ENCODE measurements at places on chromosomes 1 and 21. TPM values are rescaled to one million over a fixed set of nuclear protein-coding genes. Genes with fewer than 3 reads are reported as not detected.

DNA sequence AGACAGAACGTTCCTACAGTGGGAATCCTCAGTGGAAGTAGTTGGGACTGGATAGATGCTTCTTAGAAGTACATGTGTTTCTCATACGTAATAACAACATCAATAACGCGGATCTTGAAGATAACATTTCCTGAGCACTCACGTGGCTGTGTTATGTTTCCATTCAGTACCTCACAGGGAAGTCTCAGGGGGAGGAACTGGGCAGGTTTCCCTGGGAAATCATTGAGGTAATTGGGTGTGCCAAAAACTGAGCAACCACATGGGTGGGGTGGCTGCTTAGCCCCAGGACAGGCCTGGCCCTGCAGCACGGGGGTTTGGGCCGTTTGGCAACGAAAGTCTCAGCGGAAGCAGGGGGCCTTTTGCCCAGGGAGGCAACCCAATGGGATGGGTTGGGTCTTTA lies 133.8 kb downstream of the ZSCAN20 start:
- DNase-seq = no peak

DNA sequence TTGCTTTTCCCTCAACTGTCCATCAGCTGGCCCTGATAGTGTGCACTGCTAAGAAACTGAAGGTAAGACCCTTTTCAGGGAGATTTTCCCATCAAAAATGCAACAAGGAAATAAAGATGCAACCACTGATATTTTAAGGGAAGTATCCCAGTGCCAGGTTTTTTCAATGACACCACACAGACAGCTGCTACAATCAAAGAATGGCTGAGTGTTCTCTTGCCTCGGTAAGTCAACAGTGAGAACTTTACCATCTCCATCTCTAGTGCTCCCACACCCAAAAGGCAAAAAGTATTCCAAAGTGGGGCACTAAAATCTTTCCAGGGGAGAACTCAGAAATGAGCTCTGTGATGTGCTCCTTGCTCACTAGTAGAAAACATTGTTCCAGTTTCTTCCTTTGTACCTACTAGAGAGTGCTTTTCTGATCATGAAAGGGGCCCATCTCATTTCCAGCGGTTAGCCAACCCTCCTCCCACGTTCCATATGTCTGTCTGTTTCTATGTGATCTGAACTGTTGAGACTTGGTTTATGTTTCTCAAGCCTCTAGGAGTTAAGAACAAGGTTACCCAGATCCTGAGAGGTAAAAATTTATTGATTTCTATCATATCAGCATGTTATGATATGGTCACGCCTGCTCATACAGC lies 67.6 kb upstream of the NEK2 start:
- peak; percentile 28 for DNase-seq

GRCh38 chr21:38959692-38960061 lies 153.9 kb downstream of the ETS2 start:
- no peak for DNase-seq

GRCh38 chr1:240091614-240092300 lies at the start of gene FMN2:
FMN2 (plus strand) TSS chr1:240091883; CDS start chr1:240092110, 227 bp downstream.
- DNase-seq = peak; percentile 72

GRCh38 chr1:197269053-197269452 lies 1.0 kb downstream of the CRB1 start:
- DNase-seq = no peak

GRCh38 chr1:208318150-208318734 lies 74.1 kb upstream of the PLXNA2 start:
- DNase-seq = no peak

DNA sequence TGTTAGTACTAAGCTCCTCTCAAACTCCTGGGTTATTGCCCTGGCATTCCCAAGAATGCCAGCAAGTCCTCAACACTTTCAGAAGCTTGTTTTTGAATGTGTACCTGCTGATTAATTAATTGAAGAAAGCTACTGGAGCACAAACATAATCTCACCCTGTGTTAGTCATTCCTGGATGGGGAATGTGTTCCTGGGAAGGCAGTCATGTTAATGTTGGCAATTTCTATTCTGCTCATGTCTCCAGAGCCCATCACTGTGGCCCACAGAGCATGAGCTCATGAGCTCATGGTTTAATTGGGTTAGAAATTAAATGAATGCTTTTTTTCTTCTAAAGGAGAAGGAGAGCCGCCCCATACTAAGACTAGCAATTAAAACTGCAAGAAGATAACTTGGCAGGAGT lies 31.9 kb upstream of the KCNA3 start:
- no peak for DNase-seq

- no peak for DNase-seq
Measured at GRCh38 chr1:59128784-59129227, 168.1 kb upstream of the FGGY start.

DNA sequence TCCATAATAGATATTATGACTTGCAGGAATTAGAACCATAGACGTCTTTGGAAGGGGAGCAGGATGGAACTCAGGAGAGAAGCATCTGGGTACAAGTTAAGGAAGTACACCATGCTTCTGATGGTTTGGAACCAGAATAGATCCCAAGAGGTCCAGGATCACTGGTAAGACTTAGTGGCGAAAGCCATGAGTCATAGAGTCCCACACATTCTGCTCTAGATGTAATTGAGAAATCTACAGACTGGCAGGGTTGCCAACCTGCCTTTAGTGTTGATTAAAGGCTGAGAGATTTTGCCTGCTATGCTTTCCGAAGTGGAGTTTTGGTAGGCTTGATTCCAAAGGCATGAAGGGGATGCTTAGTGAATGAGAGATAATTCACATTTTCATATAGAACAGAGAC lies 57.1 kb upstream of the C1orf87 start:
- DNase-seq = peak; percentile 37

DNA sequence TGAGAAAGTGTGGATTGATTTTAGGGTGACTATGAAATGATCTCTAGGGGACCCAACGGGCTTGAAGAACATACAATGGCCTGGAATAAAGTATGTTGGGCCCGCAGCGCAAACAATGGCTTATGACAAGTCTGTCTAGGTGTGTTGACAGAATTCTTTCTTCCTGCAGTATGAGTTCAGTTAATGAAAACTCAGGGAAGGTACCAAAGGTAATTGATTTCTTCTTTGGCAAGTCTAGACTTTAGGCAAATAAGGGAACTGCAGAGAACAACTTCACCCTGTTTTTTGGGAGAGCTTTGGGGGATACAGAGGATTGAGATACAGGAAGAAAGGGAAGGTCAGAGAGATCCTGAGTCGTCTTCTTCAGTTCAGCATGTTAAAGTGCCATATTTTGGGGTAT lies 7.8 kb upstream of the FMO2 start:
- DNase-seq = no peak

- DNase-seq = peak; percentile 80
Measured at GRCh38 chr1:116066868-116067565, 44.2 kb upstream of the MAB21L3 start.

- no peak for DNase-seq
Measured at GRCh38 chr1:242525769-242526168, 1.3 kb upstream of the PLD5 start.

DNA sequence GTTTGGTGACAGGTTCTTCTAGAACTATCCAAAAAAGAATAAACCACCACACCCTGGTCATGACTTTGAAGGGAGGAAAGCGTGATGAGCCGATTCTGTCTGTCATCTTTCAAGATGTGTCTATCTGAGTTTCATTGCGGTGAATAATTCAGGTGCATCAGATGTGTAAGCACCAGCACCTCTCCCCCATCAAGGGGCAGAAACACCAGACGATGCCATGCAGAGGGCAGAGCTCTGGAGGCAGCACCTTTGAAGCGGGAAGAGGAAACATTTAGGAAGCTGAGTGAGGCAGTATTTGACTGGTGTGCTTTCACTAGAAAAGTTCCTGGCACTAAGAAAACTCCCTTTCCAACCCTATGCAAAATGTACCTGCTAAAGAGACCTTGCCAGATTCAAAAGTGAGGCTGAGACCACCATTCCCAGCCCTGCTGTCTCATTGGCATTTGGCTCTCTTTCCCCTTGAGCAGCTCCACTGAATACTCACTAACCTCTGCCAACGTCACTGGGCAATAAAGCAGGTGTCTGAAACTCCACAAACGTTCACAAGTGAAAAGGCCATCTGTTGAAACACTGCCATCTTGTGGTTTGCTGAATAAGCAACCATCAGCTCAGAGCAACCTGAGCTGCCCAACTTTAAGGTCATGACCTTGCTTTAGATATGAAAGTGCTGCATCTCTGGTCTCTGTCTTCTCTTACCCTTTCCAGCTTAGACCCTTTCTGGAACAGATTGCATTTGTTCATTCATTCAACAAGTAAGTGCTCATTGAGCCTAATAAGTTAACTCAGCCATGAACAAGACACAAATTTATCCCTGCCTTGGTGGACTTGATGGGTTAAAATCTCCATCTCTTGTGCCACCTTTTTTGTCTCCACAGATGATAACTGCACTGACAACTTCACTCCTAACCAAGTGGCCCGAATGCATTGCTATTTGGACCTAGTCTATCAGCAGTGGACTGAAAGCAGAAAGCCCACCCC lies 228.6 kb downstream of the PAPPA2 start:
- peak; percentile 86 for DNase-seq

DNA sequence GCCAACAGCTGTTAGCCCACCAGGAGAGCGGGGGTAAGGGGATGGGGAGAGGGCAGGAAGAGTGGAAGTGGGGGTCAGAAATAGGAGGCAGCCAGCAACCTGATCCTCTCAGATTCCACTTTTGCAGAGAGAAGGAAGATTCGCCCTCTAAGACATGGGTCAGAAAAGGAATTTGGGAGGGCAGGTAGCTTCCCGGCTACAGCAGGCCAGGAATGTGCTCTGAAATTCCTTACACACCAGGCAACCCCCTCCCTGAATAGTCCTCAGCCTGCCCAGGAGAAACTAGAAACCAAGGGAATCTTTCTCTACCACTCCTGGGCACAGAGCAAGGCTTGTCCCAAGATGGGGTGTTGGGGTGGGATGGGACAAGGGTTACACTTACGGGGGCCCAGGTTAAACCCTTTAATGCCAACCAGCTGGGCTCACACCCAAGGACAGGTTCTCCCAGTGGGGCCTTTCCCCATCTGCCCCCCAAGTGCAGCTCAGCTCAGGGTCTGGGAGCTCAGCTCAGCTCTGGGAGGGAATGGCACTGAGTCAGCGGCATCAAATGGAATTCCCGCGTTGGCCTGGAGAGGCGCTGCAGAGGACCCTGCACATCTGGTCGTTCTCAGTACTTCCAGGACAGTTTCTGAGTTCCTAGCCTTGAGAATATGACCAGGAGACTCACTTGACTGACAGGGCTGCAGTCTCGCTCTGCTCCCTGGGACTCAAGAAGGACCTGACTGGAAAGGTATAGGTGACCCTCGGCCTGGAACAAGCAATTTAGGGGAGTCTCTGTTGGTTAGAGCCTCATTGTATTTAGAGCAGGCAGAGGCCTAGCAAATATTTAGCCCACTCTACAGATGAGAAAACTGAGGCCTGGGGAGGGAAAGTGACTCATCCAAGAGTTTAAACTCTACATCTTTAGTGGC lies 761 bp downstream of the TNNT2 start:
- peak; percentile 81 for DNase-seq

DNA sequence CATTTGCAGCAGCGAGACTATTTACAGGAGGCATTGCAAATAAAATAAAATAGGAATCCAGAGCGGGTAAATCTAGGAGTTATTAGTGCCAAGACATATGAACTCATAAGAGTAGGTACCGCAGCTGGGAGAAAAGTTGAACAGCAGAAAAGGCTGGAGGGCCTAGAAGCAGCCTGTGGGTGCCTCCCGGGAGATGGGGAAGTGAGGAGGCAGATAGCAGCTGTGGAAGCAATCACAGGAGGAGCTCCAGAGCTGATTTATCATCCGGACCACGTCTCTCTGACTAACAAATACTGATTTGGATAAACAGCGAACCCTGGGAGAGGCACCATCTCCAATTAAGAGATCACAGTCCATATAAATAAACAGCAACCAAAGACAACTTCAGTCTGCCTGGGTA lies 64.6 kb downstream of the BRINP2 start:
- DNase-seq = no peak

- no peak for DNase-seq
Measured at GRCh38 chr1:63645317-63645716, 52.1 kb downstream of the PGM1 start.

GRCh38 chr1:179921981-179922872 lies 32.4 kb upstream of the CEP350 start:
- DNase-seq = no peak

DNA sequence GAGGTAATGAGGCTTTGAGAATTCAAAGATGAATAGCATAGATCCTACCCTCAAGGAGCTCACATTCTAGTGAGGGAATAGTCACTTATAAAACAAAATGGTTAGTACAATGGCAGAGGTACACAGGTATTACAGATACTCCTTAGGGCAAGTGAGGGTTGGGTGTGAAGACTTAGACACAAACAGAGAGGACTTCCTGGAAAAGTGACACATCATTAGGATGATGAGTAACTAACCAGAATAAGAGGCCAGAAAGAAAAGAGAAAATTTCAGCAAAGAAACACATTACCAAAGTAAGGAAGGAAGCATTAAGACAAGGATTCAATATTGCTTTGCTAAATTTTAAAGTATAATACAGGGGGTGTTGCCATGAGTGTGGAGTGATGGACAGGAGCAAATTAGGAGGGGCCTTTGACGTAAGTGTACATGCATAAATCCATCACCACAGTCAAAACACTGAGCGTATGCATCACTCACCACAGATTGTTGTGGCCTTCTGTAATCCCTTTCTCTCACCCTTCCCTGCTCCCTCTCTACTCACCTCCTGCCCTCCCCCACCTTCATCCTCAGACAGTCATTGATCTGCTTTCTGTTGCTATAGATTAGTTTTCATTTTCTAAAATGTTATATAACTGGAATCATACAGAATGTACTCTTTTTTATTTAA lies 7.9 kb downstream of the CD53 start:
- no peak for DNase-seq

DNA sequence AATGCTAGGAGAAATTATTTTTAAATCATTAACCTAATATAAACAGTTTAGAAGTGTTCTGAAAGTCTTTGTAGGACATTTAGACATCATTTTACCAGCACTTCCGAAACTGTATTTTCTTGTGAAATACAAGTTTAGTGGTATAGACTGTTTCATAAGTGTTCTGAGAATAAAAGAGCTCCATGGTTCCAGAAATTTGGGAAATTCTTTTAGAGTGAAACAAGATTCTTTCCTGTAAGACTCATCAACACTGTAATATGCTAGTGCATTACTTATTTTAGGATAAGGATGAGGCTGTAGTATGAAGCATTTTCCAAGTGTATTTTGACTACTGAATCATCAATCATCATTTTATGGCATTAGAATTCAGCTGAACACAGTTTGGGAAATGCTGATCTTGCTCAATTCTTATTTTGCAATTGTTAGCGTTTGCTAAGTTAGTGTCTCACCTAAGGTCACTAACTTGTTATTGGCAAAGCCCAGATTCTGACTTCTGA lies 73.4 kb downstream of the CEP350 start:
- DNase-seq = peak; percentile 27

Gene RAB3B
- total RNA-seq = 0.78 TPM

Gene DCST1
- not detected for total RNA-seq

Gene TRAPPC10
- total RNA-seq = 22.1 TPM

Gene PDZK1IP1
- not detected for total RNA-seq

Gene EEIG2
- 5.9 TPM for total RNA-seq

Gene CACHD1
- total RNA-seq = not detected

Data from myocyte (in vitro differentiated cells).